Osteocyte (in vitro differentiated cells): ENCODE measurements at places on chromosomes 7 and 10.

- no peak for DNase-seq
These were observed 15.4 kb upstream of the BTBD16 start for GRCh38 chr10:122255509-122256301.

DNA sequence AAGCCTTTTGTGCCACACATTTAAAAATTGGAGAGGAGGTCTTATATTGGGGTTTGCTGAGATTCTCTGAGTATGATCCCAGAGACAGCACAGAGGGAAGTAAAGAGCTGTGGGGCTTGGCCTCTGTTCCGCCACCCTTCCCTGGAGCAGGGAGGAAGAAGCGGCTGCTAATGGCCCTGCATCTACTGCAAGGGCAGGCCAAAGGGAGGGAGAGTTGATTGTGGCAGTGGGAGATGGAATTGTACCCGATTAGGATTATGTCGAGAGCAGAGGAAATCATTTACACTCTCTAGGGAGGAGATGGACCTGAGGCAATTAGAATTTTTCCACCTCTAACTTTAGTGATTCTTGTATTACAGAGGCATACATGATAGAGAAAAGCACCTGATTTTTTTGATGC lies 28.8 kb downstream of the CYP17A1 start:
- DNase-seq, result no peak

DNA sequence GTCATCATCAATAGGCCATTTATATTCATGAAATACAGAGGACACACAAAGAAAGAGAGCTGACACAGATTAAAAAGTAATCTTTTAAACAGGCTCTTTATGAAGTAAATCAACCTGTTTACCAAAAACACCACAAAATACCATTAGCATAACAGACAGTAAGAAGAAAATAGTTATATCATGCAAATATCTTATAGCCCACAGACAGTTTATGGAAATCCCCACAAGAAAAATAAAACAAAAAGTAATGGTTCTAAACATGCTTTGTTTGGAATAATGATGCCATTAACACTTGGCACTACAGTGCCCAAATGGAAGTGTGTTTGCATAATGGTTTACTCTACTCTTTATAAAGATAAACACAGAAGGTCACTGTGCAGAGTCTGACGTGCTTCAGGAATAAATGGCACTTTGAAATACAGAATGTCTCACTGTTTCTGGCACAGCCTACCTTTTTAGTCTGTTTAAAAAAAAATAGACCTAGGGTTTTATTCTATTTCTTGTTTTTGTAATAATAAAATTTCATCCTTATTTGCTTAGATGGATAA lies 30.1 kb downstream of the SEMA3D start:
- DNase-seq, result no peak

DNA sequence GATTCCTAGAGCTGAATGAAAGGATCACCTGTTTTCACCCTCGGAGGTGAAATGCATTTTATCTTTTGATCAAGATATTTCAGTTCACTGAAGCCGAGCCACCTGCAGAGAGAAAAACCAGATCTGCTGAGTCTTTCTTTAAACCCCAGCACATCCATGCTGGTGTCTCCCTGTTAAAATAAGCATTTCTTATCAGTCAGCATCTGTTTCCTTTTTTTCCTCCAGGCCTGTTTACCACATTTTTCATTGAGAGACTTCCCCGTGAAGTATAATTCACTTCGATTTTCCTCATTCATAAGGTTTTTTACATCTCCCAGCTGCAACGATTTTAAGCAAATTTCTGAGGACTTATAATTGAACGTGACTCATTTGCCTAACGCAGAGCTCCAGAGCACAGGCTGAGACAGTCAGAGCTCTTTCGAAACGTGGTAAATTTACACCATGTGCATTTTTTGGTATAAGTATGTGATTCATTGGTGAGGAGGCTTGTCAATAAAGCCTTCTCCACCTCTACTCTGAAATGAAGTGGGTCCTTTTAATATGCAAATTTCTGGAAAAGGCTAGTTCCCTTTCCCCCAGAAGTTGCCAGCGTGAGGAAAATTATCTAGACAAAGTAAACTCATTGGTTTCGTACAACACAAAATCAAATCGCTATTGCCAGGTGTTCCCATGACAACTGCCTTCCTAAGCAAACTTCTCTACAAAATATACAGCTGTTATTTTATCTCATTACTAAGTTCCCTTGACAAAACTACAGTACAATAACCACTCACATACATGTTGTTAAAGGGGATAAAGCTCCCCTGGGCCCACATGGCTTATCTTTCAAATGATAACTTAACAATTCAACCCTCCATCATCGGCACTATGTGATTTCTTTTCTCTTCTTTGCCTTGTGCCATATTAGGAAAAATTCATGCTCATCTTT lies 374.8 kb upstream of the AKR1E2 start:
- DNase-seq, result no peak

- no peak for DNase-seq
These were observed 260.1 kb downstream of the CAMK1D start for GRCh38 chr10:12609435-12609834.

DNA sequence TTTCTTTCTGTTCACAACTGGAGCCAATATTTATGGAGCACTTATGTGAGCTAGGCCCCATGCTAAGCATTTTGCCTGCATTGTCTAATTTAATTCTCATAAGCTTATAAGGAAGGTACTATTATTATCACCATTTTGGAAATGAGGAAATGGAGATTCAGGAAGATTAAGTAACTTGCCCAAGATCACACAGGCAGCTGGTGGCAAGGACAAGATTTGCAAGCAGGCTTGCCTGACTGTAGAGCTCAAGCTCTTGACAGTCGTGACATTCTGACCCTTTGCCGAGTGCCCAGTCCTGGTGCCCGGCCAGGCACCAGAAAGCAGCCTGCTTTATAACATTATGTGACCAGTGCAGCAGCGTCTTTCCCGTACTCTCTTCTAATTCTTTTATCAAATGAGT lies 38.2 kb downstream of the WNT2 start:
- DNase-seq, result no peak

GRCh38 chr10:20492447-20492846 lies 404.7 kb downstream of the NEBL start:
- no peak for DNase-seq
